Type B pancreatic cell (in vitro differentiated cells): ENCODE measurements at places on chromosomes 6 and 20.

- no peak for DNase-seq
Measured at GRCh38 chr20:37346535-37347346, 801 bp downstream of the SRC start.

- DNase-seq = no peak
Measured at GRCh38 chr6:19320111-19320581, 517.0 kb upstream of the ID4 start.

GRCh38 chr6:144548536-144548935 is 263.4 kb downstream of the UTRN start:
- no peak for DNase-seq

GRCh38 chr6:71333697-71334096 is 45.1 kb downstream of the OGFRL1 start:
- no peak for DNase-seq

DNA sequence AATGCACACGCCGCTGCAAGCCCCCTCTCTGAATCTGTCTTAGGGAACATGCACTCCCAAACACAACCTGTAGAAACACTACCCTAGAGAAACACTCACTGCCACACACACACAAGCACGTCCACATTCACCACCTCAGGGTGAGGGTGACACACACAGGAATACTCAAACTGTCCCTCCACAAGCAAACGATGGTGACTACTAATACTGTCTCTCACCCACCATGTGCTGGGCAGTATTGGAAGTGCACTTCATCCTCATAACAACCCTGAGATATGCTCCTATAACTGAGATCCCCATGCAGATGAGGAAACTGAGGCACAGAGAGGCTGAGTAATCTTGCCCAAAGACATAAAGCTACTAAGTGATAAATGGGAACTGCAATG is 55.0 kb downstream of the ATP9A start:
- no peak for DNase-seq

DNA sequence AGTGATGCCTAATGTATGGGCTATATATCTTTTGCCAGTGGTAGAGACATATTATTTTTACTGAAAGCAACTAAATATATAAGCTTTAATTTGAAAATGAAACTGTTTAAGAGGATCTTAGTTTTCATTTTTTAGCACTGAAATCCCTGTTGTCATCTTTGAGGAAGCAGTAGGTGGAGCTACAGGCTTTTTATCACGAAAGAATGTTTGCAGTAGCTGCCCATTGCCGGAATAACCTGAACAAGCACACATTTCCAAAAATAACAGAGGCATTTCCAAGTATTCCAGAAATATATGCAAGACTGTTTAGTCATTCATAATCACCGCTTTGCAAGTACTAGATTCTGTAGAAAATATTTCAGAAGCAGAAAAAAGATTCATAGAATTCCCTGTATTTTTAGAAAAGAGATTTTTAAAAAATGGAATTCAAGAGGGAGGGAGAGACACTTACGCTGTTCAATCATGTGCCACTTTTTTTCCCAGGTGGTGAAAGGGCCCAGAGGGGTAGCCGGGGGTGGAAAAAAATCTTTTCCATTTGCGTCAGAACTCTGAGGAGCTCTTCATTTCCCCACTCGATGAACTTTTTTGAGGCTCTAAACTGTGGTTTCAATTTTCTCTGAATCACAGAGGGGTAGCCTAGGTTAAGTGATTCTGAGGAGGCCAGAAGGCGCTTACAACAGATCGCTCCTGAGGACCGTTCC is 142.5 kb upstream of the FERMT1 start:
- DNase-seq = no peak

DNA sequence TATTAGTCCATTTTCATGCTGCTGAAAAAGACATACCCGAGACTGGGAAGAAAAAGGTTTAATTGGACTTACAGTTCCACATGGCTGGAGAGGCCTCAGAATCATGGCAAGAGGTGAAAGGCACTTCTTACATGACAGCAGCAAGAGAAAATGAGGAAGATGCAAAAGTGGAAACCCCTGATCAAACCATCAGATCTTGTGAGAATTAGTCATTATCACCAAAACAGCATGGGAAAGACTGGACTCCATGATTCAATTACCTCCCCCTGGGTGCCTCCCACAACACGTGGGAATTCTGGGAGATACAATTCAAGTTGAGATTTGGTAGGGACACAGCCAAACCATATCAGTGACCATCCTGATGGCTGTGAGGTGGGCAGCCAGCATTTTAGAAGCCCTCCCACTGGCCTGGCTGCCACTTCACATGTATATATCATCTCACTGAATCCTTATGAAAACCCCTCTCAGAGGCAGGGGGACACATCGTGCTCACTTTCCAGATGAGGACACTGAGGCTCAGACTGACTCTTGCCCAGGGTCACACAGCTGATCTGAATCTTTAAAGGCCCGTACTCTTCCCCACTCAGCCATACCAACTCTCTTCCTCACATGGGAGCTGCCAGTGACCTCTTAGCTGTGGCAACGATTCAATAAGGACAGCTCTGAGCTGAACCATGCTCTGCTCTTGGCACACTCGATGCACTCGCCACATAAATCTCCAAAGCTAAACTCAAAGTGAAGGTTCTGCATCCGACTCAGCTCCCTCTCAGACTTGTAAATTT is 25.7 kb downstream of the BMP7 start:
- DNase-seq = no peak

- DNase-seq = peak; percentile 76
Measured at GRCh38 chr20:1469925-1470571, 3.4 kb upstream of the NSFL1C start.

- peak; percentile 69 for DNase-seq
Measured at GRCh38 chr20:35007891-35008290, 52.2 kb downstream of the MYH7B start.

DNA sequence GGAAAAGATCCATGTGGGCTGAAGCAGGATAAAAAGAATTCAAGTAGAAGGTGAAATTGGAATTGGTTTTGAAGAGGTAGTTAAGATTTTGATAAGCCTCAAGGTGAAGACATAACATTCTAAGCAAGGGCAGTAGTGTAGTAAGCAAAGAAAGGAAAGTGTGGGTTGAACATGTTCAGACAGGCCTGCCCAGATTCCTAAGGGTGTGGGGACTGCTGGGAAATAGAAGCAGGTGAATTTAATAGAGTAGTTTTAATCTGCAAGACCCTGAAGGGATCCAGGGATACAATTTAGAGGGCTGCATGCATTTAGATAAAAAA is 19.1 kb downstream of the TAB2 start:
- no peak for DNase-seq

- DNase-seq = no peak
Measured at GRCh38 chr6:144952456-144953240, 667.5 kb downstream of the UTRN start.

DNA sequence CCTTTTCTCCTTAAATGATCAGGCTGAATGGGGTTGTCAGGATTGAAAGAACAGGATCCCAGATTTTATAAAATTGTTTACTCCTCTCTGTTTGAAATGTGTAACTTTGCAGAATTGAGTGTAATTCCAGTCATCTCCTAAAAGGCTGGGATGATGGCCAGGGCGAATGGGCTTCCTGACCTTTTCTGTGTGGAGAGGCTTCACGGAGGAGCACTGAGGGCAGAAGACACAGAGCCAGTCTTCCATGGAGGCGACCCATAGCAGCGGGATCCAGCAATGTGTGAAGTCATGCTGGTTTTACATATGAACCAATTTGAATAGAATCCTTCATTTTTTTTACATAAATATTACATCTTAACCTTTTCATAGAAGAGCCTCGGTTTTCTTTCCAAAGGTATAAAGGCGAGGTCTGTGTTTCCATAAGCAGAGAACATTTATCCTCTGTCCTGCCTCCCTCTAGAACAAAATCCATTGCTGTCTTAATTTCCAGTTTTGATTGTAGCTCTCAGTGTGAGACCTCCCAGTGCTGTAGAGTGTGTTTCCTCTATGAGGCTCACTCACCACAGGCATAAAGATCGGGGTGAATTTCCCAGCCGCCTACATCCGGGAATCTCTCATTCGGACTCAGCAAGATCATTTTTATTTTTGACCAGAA is 369.7 kb upstream of the FLRT3 start:
- no peak for DNase-seq

- no peak for DNase-seq
Measured at GRCh38 chr6:163095401-163095800, 319.1 kb upstream of the QKI start.

DNA sequence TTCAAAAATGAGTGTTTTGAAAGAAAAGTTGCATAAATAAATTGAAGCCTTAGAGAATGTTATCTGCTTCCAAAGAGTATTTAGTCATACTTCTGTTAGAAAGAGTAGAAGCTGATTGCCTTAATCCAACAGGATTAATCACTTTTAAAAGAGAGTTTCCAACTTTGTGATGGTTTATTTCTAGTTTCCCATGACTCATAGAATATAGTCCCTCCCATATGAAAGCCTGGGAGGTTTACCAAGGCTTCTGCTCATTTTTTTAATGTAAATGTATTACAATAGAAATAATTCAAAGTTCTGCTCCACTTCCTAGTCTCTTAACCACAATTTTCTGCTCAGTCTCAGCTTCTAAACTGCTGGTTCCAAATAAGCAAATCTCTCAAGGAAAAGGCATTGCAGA is 118.0 kb upstream of the IRAK1BP1 start:
- DNase-seq = no peak

- no peak for DNase-seq
Measured at GRCh38 chr20:49380337-49380780, 102.1 kb downstream of the KCNB1 start.

DNA sequence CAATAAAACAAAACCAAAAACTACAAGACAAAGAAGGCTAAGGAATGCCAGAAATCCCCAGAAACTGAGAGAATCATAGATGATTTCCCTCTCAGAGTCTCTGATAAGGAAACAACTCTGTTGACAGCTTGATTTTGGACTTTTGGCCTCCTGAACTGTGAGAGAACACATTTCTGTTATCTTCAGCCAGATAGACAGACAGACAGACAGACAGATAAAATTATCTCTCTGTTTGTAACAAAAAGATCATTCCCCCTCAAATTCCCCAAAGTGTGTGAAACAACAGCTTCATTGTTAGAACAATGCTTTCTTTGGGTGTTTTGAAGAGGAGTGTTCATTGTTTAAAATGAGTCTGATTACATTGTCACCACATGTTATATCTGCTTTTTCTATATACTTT is 148.2 kb downstream of the BCKDHB start:
- DNase-seq = no peak

GRCh38 chr6:124008000-124008987 is 204.6 kb downstream of the NKAIN2 start:
- DNase-seq = no peak

- DNase-seq = no peak
Measured at GRCh38 chr20:37821696-37822095, 81.2 kb upstream of the VSTM2L start.

DNA sequence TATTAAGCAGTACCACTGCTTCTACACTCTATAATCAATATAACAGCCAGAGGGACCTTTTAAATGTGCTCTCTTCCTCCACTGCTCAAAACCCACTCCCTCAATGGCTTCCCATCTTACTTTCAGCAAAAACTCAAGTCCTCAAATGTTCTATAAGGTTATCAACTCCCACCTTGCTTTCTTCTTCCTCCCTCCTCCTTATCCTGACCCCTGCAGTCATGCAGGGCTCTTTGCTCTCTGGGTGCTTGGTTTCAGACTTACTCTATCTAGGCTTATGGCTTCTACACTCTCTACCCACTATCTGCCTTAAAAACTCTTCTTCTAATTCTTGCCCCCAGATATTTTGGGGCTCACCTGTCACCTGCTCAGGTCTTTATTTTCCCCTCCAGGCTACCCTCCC is 5.3 kb downstream of the ARHGAP18 start:
- no peak for DNase-seq

- DNase-seq = no peak
Measured at GRCh38 chr6:5331845-5332442, 70.6 kb downstream of the FARS2 start.

DNA sequence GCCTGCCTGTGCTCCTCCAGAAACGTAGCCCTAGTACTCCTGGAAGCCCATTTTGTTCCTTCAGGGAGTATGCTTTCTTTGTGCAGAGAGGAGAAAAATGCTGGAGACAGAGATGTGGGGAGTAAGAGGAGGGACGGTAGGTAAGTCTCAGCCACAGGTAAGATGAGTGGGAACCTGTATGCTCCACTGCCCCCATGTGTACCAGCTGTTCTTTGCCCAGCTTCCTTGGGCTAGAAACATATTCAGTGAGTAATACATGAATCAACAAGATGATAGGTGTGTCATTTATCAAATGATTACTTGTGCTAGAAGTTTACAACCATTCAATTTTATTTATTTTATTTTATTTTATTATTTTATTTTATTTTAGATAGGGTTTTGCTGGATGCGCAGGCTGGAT is 13.6 kb upstream of the CEP85L start:
- DNase-seq = no peak

- no peak for DNase-seq
Measured at GRCh38 chr6:159616456-159616855, 76.6 kb downstream of the SOD2 start.

GRCh38 chr20:17849901-17850683 is 118.5 kb downstream of the SNX5 start:
- no peak for DNase-seq

GRCh38 chr6:156948807-156949206 is 171.6 kb downstream of the ARID1B start:
- no peak for DNase-seq

GRCh38 chr6:6218759-6219085 is 101.7 kb downstream of the F13A1 start:
- no peak for DNase-seq

GRCh38 chr6:36623547-36624459 is 29.6 kb downstream of the SRSF3 start:
- DNase-seq = peak; percentile 83

- DNase-seq = no peak
Measured at GRCh38 chr20:49699200-49699992, 14.3 kb downstream of the B4GALT5 start.

- DNase-seq = no peak
Measured at GRCh38 chr20:63553933-63554290, at the start of gene FNDC11. FNDC11 (plus strand) TSS chr20:63554159; CDS start chr20:63555664, 1,505 bp downstream.

- DNase-seq = no peak
Measured at GRCh38 chr6:119102901-119103300, 24.4 kb upstream of the FAM184A start.
